Activated naive CD4-positive, alpha-beta T cell treated with anti-CD3 and anti-CD28 coated beads for 36 hours (primary cell): ENCODE measurements at places on chromosomes 2 and 18. TPM values are rescaled to one million over a fixed set of nuclear protein-coding genes. Genes with fewer than 3 reads are reported as not detected.

DNA sequence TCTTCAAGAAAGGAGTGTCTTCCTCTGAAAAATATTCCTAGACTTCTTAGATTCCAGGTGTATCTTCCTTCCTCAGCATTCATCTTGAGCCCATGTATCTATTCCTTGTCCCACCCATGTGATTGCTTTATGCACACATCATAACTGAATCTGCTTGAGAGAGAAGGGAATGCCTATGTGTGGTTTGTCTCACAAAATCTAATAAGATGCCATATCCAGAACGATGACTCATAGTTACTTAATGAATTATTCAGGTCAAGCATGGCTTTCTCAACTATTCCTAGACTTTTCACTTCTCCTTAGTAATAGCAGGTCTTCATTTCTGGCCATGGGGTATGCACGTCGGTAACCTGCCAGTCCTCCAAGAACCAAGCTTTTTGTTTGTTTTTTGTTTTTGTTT lies 121.8 kb downstream of the SETBP1 start:
- no peak for DNase-seq

- peak; percentile 94 for DNase-seq
Observed at GRCh38 chr2:85420536-85421259, 2.2 kb downstream of the SH2D6 start.

GRCh38 chr2:121947674-121948073 lies 192.2 kb downstream of the TSN start:
- DNase-seq: no peak

- DNase-seq: no peak
Observed at GRCh38 chr2:216415541-216415940, 3.3 kb downstream of the SMARCAL1 start.

- no peak for DNase-seq
Observed at GRCh38 chr2:19649785-19650380, 251.9 kb downstream of the TTC32 start.

DNA sequence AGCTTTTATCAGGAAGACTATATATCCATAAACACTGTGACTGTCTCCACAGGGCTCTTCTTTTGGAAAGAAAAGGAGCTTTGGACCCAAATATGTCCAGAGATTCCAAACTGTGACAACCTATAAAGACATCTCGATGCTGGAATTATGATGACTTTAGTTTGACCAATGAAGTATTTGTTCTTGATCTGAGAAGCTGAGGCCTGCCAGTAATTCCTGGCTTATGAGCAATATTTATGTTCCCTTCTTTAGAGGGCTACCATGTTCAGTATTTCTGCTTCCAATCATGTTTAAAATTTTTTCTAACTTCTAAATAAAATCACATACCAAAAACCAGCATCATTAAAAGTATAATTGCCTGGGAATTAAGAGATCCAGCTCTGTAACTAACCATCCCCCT lies 41.1 kb downstream of the FEZ2 start:
- no peak for DNase-seq

DNA sequence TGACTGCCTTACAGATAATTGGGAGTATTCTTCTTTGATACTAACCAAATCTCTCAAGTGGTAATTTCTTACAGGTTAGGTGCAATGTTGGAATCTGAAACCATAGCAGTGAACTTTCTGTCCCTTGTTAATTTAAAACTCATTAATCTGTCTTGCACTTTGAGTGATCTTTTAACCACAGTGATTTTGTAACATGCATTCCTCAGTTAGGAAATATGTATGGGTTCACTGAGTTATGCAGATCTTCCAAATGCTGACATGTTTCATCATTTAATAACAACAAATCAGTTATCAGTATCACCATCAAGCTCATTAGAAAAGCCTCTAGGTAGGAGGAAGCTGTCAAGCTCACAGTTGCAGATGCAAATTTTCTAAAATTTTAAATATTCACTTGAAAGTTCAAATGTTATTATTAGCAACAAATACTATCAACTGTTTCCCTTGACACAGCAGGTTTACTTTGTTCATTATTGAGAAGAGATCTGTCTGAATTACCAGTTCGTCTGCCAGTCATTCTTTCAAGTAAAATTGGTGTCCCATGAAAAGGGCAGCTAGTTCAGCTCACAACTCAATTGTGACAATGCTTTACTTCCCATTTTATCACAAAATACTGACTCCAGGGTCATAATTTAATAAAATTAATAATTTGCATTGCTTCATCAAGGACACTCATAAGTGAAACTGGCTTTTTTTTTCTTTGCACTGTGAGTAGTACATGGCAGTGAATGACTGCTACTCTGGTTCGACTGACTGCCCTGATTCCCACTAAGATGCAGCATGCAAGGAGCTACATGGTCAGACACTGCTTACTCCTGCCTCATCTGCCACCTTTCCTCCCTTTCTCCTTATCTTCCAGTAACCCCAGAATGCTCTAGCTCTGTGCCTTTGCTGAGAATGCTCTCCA lies 31.6 kb downstream of the SUCLG1 start:
- DNase-seq: no peak

DNA sequence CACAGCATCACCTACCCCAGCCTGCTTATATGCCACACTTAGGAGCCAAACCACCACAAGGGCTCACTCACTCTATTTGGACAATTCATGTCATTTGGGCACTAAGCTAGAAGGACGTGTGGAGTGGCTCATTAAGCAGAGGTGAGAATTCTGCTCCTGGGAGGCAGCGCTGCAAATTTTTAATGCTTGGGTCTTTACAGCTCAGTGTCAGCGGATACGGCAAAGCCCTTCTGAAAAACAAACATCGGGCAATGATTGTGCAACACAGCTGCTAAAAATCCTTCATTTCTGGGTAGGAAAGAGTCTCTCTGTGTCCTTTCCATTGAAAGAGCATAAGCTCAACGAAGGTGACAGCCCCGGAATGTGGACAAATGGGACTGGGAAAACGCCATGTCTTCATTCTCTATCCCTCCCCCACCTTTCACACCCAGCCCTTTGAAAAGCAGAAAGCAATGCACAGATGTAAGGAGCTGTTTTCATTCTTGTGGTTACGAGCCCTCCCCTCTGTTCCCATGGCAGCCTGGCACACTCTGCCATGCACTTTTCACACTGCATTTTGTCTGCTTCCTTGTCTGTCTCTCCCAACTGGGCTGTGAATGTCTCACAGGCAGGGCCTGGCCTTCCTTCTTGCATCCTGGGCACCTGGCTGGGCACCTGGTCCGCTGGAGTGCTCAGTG lies 16.0 kb downstream of the TMEM177 start:
- DNase-seq: peak; percentile 51

DNA sequence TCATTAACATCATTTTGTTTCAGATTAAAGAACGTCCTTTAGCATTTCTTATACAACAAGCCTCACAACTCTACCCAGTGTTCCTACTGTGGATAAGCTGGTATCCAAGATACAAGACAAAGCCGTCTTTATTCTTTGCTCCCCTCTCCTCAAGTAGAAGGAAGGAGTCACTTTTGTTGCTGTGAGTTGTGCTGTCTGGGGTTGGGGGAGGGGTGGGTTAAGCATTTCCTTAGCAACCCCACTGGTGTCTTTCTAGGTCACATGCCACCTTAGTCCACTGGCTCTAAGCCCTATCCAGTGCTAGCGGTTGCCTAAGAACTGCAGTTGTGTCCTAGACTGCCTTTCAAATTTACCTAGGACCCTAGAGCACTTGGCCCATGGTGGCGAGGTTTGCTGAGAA lies 155.6 kb upstream of the PIEZO2 start:
- no peak for DNase-seq

The GAREM1 gene
- total RNA-seq: 0.31 TPM

DNA sequence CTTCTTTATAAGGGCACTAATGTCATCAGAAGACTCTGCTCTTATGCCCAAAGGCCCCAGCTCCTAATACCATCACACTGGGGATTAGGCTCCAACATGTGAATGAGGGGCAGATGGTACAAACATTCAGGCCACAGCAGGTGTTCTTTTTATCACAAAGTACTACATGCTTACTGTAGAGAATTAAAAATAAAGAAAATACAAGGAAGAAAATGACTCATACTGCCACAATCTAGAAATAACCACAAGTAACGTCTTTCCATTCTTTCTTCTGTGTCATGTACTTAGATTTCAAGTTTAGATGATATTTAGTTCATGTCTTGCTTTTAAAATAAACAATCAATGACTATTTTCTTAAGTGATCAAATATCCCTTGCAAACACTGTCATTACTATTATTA lies 100.3 kb upstream of the NEDD4L start:
- DNase-seq: no peak

The B3GNT7 gene
- not detected for total RNA-seq

The CELF4 gene
- total RNA-seq: not detected

The ZSWIM2 gene
- total RNA-seq: not detected

GRCh38 chr2:216956820-216957493 lies 97.1 kb upstream of the TNP1 start:
- DNase-seq: no peak

The CDCA7 gene
- 74.7 TPM for total RNA-seq

DNA sequence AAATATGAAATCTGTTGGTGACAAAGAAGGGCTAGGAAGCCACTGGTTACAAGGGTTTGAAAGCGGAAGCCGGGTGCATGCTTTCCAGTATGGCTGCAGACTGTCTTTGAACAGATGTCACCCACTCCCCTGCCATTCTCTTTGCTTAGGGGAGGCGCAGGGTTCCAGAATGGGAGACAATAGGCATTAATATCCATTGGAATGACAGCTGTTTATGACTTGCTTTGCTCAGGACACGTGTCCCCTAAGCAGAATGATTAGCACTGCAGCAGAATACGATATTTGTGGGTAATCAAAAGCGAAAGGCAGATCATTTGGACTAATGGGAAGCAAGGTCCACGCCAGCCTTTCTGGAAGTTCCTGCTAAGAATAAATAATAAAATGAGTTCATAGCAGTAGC lies 25.8 kb upstream of the NRP2 start:
- DNase-seq: no peak

DNA sequence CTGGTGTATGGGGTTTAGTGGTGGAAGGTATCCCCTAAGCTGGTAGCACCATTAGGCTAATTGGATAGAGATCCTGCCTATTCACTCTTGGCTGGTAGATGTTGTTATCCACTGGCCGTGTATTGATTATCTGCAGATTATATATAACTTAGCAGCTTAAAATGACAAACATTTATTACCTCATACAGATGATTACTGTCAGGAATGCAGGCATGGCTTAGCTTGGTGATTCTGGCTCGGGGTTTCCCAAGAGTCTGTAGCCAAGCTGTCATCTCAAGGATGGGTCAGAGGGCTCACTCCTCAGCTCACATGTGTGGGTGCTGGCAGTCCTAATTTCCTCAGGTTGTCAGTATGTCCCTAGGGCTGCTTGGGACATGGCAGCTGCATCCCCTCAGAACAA lies 465.8 kb downstream of the PARD3B start:
- no peak for DNase-seq

DNA sequence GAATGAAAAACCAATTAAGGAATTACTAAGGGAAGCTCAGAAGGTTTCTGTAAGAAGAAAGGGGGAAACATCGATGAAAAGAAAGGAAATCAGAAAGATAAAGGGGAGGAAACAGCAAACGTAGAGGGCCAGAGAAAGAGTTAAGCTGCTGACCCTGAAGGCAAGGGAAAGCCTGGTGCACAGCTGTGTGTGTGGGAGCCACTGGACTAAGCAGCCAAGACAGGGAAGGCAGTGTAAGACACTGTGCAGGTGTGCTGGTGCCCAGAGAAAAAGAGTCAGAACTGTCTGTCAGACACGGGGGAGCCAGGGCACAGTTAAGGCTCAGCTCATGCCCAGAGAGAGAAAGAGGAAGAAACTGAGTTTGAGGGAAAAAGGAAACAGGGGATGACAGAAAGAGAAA lies 104.0 kb downstream of the HIBCH start:
- DNase-seq: no peak

The TXNDC2 gene
- total RNA-seq: not detected

DNA sequence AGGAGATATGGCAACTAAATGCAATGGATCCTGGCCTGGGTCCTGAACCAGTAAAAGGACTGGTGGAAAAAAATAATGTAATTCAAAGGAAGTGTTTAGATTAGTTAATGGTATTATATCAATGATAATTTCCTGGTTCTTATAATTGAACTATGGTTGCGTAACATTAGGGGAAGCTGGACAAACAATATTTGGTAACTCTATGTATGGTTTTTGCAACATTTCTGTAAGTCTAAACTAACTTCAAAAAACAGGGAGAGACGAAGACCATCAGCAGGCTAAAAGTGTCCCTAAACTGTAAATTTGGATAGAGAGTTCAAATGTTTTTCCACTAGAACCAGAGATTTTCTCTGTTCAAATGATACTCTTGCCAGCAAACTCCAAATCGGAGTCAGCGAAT lies 36.9 kb downstream of the KLF7 start:
- no peak for DNase-seq

DNA sequence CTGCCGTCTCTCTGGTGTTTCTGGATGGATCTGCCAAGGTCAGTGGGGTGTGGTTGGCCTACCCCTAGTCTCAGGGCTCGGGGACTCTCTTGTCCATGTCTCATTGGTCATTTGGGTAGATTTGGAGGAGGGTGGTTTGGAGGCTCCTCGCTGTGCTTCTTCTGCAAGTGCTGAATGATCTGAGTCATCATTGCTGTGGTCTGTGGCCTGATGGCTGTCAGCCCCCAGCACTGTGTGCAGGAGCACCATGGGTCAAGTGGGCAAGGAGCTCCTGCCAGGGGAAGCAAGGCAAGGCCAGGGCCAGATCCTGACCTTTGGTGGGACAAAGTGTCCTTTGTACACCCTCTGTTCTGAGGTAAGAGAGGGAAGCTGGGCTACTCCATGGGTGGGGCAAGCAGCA lies 221.8 kb downstream of the FHOD3 start:
- DNase-seq: no peak

- no peak for DNase-seq
Observed at GRCh38 chr2:138486363-138487198, 15.0 kb upstream of the SPOPL start.

DNA sequence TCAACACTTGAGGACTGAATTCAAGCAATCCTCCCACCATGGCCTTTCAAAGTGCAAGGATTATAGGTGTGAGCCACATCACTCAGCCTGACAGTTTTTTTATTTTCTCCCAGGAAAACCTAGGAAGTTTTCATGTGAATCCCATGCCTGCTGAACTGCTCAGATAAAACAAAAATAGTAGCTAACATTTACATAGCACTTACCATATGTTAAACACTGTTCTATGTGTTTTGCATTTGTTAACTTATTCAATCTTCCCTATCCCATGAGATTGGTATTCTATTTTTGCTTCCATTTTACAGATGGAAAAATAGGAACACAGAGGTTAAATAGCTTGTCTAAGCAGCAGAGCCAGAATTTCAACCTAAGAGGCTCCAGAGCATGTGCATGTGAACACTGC lies 157.4 kb upstream of the KCTD1 start:
- no peak for DNase-seq

DNA sequence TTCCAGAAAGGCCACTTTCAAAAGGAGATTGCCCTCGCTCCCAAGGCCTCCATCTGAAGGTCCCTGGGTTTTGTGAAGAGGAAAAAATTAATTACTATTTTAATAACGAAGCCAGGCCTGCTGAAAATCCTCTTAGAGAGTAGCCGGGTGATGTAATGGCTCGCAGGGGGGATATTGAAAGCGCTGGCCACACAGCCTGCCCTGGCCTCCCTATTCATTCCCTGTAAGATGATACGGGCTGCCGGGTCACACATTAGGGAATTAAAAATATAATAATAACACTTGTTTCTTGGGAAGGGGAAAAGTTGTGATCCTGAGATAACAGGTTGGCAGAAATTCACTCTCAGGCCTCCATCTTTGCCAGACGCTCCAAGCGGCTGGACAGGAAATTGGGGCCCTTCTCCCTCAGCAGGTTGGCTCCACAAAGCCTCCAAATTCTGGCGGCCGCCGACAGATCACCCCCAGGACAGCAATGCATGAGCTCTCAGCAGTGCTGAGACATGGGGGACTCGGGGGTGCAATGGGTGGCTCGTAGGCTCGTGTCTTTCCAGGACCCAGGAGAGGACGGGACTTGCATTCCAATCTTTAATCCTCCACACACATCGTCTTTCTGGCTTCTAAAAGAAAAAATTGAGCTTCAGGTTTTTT lies 299.9 kb upstream of the SALL3 start:
- DNase-seq: no peak
